ENCODE measurements at places on chromosomes 1 and 21.

DNA sequence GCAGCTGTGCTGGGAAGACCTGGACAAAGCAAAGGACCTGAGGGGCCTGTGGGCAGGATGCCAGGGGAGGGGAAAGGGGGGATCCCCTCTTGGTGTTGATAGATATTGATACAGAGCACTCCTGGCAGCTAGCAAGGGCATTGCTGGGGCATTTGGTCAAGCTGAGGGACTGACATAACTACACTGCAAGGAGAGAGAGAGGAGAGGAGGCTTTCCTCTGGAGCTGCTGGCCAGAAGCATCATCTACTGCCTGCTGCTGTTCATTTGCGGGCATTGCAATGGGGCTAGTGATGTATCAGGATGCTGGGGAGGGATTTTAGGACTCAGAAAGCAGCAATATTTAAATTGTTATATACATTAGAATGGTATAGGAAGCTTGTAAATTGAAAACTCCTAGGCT, 142.0 kb downstream of the ZNF648 start:
- DNase-seq: no peak

DNA sequence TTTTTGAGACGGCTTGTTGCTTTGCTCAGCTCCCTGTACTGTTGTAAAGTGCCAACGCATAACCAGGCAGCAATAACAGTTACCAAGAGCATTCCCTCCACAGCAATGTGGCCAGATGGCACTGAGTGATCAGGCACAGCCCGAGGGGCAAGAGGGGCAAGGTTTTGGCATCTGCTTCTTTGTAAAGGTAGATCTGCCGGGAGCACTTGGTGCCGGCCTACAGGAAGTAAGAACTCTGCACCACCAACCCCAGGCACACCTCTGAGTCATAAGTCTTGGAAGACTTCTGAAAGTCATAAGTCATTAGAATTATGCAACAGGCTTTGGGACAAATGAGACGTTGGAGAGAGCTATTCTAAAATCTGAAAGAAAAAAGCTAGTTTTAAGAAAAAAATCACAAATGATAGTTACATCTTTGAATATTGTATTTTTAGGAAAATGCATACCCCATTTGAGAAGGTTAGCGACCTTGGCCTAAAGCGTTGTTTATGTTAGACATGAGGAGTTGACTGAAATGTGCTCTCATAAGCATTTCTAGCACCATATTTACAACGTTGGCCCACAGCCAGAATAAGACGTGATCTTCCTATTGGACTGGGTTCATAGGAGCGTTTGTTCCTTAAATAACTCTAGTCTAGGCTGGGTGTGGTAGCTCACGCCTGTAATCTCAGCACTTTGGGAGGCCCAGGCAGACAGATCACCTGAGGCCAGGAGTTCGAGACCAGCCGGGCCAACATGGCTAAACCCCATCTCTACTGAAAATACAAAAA, 37.7 kb upstream of the MAP10 start:
- no peak for DNase-seq

GRCh38 chr1:227532019-227532619, 31.2 kb upstream of the ZNF678 start:
- no peak for DNase-seq

DNA sequence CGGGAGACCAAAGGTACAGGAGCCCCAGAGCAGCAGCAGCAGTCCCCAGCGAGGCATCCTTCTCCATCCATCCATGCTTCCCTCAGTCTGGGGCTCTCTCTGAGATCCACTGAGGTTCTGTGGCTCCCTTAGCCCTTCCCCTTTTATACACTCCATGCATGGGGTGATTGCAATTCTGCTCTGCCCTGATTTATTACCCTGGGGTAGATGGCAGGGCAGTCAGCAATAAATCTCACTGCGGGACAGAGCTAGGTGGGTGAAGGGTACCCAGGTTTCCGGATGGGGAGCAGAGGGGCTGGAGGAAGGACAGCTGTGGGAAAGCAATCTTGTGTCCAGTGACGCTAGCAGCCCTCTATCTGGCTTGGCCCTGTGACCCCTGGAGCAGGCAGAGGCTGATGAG, at the start of gene REN:
Gene REN (minus strand): TSS at position 119 of the 400 bp plus-strand sequence. CDS start 44 bp downstream, at position 75.
- no peak for DNase-seq

- no peak for DNase-seq
These were observed 8.7 kb upstream of the TTF2 start for GRCh38 chr1:117051224-117052064.

DNA sequence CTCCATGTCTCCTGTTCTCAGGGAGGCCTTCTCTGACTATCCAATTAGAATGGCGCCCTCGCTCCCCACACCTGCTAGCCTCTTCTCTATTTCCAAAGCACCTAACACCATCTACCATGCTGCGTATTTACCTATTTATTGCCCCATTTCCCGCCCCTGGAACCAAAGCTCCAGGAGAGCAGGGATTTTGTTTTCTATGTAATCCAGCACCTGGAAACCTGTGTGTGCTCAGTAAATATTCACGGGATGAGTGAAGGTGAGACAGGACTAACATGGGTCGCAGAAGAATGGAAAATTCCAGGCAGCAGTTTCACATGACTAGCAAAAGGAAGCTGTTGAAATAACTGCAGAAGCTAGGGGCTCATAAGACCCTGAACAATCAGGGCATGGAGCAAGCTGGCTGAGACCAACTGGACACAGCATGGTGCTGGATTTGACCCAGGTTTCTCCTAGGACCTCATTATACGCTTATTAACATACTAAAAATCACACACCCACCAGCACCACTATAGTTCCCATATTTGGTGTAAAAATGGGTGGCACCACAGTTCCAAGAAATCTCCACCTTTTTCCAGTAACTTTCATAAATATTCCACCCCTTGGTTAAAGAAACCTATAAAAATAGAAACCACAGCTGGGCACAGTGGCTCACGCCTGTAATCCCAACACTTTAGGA, 15.1 kb upstream of the TENT5B start:
- DNase-seq: no peak

GRCh38 chr1:225470211-225471108, 42.6 kb upstream of the LBR start:
- DNase-seq: no peak

- DNase-seq: no peak
These were observed 101.5 kb downstream of the ATP1B1 start for GRCh38 chr1:169207797-169208520.

GRCh38 chr1:152878042-152878441, at the start of gene SMCP:
Gene SMCP, plus strand, starts transcription at chr1:152878322. Its CDS starts 6,101 bp downstream, at chr1:152884423.
- DNase-seq: peak; percentile 37

- DNase-seq: no peak
These were observed 11.3 kb downstream of the LRRC47 start for GRCh38 chr1:3785045-3785444.

GRCh38 chr1:175920381-175920780, 177.0 kb upstream of the TNR start:
- no peak for DNase-seq

- DNase-seq: no peak
These were observed 52.0 kb upstream of the FGGY start for GRCh38 chr1:59244891-59245290.

DNA sequence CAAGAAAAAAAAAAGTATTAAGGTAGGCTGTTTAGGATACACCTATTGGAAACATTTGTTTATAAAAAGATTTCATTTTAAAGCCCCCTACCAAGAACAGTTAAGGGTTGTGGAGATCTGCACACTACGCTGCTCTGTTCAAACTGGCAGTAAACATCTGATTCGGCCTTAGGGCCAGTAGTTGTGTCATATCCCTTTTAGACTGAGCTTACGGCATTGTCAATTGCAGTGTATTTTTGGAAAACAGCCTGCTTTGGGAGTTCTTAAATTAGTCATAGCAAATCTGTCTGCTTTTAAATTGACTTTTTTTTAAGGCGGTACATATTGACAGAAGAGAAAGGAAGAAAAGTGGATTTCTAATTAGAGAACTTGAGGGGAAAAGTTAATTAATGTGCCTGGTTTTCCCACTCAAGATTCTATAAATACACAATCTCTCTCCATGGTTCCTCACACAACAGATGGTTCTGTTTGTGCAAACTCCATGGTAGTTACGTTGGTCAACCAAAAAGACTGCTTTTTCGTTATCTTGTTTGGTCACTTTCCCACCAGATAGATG, 1.7 kb upstream of the ELK4 start:
- DNase-seq: no peak

- DNase-seq: no peak
These were observed 11.4 kb downstream of the HLX start for GRCh38 chr1:220890602-220891001.
